ENCODE measurements at places on chromosomes 1 and 21. TPM values are rescaled to one million over a fixed set of nuclear protein-coding genes. Genes with fewer than 3 reads are reported as not detected.

Gene OR2W3
- total RNA-seq = 0.58 TPM

Gene CHIA
- not detected for total RNA-seq

Gene F5
- under 0.01 TPM for total RNA-seq

Gene SZRD1
- 48.9 TPM for total RNA-seq

Gene ACOT11
- total RNA-seq = 2.3 TPM

Data from regular cardiac myocyte (primary cell).